ENCODE measurements at places on chromosomes 7 and 10.

DNA sequence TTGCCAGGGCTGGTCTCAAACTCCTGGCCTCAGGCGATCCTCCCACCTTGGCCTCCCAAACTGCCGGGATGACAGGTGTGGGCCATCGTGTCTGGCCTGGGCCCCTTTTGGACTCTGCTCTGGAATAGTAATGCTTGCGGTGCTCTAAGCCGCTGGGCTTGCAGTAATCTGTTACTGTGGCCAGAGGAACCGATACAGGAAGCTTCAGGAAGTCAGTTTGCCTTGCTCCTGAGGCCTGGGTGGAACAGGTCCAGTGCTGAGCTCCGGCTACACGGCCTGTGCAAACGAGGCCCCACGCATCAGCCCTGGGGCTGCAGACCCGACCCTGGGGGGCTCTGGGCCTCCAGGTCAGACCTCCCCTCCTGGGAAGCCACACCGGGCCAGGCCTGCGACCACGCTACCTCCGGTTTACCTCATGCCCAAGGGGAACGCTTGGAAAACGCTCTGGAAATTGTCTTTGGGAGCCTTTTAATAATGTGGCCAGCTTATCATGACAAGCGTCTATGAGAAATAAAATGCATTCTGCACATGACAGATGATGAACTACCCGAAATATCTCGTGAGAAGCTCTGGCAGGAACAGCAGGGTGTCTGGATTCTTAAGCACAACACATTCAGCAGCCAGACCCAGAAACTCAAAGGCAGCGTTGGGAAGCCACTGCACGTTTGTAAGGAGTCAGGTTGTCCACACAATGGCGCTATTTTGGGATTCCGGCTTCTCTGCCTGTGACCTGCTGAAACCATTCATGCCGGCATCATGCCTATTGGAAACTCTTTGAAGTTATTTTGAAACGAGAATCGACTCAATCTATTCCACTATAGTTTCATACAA, 10.1 kb upstream of the ADAP1 start:
- DNase-seq: peak; percentile 75

GRCh38 chr10:101766753-101767599, 8.9 kb downstream of the FGF8 start:
- DNase-seq: no peak

DNA sequence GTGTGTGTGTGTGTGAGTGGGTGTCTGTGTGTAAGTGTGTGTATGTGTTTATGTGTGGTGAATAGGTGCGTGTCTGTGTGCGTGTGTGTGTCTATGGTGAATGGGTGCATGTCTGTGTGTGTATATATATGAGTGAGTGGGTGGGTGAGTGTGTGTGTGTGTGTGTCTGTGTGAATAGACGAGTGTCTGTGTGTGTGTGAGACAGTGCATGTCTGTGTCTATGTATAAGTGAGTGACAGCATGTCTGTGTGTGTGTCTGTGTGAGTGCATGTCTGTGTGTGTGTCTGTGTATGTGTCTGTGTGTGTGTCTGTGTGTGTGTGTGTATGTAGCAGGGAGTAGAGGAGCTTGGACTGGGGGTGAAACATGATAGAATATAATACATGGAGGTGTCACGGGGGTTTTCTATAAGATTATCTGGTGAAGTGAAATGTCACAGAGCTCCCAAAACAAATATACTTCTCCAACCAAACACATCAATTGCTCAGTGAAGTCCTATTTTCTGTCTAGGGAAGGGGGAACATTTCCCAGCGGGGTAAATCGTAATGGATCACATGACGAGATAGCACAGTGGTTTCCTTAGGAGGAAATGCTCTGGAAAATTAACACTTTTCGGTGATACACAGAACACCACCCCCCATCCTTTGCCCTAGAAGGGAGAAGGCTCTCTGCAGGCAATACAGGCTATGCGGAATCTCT, 723.3 kb upstream of the CELF2 start:
- no peak for DNase-seq

- DNase-seq: no peak
Measured at GRCh38 chr7:17472518-17472917, 174.1 kb downstream of the AHR start.

- no peak for DNase-seq
Measured at GRCh38 chr10:72886621-72887020, 6.9 kb upstream of the OIT3 start.

GRCh38 chr7:138527746-138528223, 67.7 kb downstream of the TRIM24 start:
- DNase-seq: peak; percentile 23

DNA sequence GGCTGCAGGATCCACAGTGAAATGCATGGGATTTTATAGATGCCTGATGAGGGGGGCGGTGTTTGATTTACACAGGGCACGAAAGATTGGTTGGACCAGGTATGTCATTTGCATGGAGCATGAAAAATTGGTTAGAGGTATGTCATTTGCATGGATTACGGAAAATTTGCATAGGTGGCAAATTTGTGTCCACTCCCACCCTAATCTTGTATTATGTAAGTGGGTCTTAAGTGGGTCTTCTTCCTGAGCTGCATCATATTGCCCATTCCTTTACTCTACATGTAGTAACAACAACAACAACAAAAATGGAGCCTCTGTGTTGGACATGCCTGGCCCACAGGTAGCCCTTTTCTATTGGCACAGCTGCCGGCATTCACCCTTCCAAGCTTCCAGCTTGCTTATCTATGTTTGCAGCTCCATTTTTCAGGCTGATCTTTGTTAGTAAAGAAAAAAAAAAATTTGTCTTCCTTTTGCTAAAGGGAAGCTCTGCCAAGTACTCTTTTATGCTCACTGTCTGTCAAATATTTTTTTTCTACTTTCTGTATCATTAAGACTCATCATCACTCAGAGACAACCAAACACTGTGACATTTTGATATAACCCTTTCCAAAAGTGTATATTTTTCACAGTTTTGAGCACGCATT, 10.3 kb upstream of the ZNF273 start:
- no peak for DNase-seq

DNA sequence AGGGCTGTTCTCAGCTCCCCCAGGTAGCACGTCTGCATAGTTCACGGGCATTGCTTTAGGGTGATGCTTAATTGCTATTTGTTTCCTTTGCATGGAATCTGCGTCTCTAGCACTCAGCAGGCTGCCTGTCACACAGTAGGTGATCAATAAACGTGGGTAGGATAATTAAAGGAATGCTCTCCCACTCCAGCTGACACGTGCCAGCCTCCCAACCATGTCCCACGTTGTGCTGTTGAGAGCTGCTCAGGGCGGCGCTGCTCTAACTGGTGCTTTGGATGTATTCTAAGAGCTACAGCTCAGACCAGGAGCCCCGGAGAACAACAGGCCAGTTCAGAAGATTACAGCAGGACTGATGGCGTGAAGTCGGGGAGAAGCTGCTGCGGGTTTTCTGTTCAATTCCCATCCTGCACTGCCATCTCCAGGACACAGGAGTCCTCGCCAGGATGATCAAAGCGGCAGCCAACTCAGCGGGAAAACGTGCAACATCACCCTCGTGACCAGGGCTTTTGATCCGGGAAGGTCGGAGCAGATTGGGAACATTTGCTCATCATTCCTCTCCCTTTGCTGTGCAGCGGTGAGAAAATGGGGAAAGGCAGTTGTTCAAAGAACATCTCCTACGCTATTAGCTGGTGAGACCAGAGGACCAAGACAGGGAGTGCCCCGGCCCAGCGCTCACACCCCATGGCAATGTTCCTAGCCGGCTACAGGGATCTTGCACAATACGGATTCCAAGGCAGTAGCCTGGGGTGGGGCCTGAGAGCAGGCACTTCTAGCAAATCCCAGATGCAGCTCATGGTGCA, 50.5 kb upstream of the FOXK1 start:
- peak; percentile 97 for DNase-seq

GRCh38 chr7:134693256-134693655, 46.6 kb downstream of the BPGM start:
- peak; percentile 90 for DNase-seq

GRCh38 chr10:86970162-86970981, 2.1 kb downstream of the ADIRF start:
- peak; percentile 61 for DNase-seq

DNA sequence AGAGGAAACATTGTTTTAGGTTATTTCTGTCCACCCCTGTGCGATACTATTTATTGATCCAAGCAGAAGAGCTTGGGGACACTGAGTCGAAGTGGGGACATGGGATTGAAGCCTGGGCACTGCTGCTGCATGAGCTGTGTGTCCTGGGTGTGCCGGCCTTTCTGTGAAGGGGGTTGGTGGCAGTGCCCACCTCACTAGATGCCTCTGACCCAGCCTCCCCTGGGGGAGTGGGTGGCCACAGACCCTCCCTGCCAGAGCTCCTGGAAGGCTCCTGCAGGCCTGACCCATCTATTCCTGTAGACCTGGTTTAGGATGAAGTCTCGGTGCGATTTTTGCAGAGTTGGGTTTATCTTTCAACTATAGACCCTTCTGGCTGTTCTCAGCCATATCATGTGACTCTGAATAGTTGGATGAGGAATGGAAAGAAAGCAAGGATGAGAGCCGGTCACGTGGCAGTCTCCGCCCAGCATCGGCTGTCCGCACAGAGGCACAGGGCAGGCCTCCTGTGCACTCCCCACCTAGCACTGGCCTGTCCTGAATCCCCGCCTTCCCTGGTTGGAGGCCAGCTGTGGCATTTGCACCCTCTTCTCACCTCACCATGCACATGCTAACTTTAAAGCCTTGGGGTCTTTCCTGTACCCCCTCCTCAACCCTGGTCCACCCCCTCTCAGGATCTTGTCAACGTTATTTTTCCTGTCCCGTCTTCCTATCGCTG, 17.6 kb upstream of the SH2D4B start:
- DNase-seq: no peak

DNA sequence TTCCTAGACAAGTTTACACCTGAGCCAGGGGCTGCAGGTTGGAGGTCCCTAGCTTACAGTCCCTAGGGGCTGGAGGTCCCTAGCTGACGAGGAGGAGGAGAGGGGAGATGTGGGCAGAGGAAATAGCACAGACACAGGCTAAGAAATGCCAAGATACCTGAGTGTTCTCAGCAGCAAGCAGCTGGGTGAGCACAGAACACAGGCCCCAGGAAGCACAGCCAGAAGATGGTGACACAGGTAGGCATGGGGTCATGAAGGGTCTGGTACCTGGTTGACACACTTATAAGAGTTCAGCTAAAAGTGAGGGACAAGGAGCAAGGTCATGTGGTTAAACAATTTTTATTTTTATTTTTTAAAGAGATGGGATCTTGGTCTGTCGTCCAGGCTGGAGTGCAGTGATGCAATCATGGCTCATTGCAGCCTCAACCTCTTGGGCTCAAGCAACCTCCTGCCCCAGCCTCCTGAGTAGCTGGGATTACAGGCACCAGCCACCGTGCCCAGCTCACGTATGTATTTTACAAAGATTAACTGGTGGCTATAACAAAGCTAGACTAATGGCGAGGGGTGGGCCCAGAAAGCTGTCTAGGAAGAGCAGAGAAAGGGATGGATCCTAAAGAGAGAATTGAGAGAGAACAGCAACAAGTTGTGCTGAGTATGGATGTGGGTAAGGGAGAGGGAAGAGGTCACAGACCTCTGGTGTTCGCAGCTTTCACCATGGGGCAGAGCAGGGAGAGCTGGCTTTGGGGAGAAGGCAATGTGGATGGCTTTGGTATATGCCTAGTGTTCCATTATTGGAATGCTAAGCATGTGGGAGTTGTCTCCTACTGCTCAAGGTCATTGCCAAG, 140.3 kb upstream of the KLF14 start:
- DNase-seq: no peak
